GF-D8 (cell line): ENCODE measurements at places on chromosomes 5 and 9.

- DNase-seq: no peak
Measured at GRCh38 chr9:78207319-78207718, 28.6 kb upstream of the CEP78 start.

- no peak for DNase-seq
Measured at GRCh38 chr9:108911820-108912219, 22.1 kb downstream of the ELP1 start.

GRCh38 chr5:55154873-55155272, 5.1 kb upstream of the GPX8 start:
- DNase-seq: no peak

GRCh38 chr5:17004441-17005106, 68.5 kb upstream of the MYO10 start:
- no peak for DNase-seq

DNA sequence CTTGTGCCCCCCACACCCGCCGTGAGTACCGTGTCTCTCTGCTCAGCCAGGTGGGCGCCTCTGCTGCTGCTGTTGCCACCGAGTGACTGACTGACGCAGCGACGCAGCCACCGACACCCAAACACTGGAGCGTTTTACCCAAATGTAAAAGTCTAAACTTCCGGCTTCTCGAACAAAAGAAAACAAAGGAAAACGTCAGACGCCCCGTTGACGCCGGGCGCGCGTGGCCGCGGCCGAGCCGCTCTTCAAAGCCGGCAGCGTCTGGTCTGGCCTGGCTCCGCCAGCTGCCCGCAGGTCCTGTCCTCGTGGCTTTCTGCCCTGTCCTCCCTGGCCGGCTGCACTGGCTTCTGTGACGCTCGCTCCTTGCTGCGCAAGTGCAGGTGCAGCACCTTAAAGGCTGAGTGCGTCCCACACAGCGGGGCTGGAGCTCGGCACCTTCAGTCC, 41.4 kb upstream of the CLPTM1L start:
- no peak for DNase-seq

DNA sequence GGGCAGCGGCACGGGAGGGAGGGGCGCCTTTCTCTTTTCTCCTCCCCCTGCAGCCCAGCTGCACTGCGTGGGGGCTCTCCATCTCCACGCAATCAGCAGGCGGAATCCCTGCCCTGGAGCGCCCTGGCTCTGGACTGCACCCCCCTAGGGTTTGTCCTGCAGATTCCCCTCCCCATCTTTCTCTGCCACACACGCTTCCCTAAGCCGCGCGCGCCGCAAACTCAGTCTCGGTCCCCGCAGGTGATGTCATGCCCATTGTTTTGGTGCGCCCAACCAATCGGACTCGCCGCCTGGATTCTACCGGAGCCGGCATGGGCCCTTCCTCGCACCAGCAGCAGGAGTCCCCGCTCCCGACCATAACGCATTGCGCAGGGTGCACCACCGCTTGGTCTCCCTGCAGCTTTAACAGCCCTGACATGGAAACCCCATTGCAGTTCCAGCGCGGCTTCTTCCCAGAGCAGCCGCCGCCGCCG, at the start of gene KCNN2:
Gene KCNN2, plus strand, starts transcription at position 347 of the 473 bp plus-strand sequence. Its CDS starts 70 bp downstream, at position 417.
- no peak for DNase-seq

DNA sequence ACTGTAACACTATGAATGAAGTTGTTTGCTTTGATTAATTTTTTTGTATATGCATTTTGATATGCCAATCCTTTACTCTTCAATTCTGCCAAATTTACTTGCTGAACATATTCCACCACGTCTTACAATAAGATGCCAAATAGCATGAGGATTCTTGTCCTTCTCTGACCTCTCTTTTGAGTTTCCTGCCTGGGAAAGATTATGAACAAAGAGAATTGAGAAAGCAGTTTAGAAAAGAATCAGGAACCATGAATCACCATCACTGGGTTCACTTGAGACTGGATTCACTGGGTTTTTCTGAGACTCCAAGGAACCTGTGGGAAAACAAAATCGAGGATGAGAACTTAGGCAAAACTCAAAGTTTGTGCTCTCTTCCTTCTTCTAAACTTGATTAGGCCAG, 256.5 kb downstream of the CETN3 start:
- DNase-seq: no peak

GRCh38 chr9:112049811-112050516, 125.1 kb downstream of the SUSD1 start:
- no peak for DNase-seq

DNA sequence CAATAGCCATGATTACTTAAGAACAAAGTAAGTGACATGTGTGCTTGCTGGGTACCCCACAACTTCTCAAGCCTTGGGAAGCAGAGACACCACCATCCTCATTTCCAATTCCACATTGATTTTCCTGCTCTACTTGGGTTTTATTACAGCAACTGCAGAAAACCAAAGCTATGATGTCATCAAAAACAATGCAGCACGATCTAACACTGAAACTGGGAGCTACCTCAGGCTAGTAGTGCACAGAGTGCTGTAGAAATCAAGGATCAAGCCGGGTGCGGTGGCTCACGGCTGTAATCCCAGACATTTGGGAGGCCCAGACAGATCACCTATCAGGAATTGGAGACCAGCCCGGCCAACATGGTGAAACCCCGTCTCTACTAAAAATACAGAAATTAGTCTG, 174.4 kb upstream of the MSX2 start:
- no peak for DNase-seq
